ENCODE measurements at places on chromosomes 2 and 18. TPM values are rescaled to one million over a fixed set of nuclear protein-coding genes. Genes with fewer than 3 reads are reported as not detected.

UGT1A3 gene
- polyA plus RNA-seq, result not detected

SPP2 gene
- polyA plus RNA-seq, result not detected

ANKRD53 gene
- 1.5 TPM for polyA plus RNA-seq

ZNF513 gene
- 15.4 TPM for polyA plus RNA-seq

CXCR1 gene
- polyA plus RNA-seq, result not detected

- DNase-seq, result peak; percentile 16
Measured at GRCh38 chr18:54358495-54359040, 862 bp downstream of the C18orf54 start.

- DNase-seq, result no peak
Measured at GRCh38 chr18:8812631-8813030, 107.3 kb downstream of the MTCL1 start.

GRCh38 chr18:23859466-23860336 is 154.9 kb upstream of the TTC39C start:
- no peak for DNase-seq

DNA sequence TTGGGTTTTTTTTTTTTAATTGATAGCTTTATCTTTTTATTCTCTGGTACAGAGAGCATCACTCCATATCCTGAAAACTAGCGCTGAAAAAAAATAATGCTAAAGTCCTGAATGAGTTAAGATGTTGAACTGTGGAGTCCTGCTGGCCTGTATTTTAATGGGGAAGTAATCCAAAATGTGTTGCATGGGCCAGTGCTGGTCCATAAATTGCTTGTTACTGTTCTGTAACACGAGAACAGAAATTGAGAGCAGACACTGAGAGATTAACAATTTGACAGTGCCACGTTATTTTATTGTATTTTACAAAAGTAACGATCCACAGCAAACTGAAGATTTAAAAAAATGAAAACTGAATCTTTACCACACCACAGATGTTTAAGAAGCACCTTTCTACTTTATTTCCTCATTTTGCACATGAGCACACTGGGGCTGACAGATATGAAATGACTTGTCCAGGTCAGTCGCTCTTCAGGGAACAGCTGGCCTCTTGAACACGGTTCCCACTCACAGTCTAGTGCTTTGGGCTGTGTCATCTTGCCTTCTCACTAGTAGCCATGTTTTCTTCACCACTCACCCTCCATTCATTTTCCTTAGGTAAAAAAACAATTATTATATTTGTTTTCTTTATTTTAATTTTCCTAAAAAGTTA is 35.3 kb downstream of the ZCCHC2 start:
- no peak for DNase-seq

DNA sequence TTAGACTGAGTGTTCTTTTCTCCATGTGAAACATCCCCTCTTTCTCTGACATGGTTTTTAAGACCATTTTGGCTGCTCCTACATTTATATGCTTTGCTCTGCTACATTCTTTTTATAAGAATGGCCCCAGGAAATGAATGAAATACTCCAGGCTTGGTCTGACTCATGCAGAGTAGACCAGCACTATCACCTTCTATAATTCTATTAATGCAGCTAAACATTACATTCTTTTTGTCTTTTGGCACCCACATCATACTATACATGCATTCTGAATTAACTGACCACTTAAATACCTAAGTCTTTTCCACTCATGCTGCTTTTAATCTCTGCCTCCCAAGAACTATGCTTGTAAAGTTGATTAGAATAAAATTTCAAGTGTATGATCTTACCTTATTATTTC is 94.1 kb downstream of the AAK1 start:
- no peak for DNase-seq

DNA sequence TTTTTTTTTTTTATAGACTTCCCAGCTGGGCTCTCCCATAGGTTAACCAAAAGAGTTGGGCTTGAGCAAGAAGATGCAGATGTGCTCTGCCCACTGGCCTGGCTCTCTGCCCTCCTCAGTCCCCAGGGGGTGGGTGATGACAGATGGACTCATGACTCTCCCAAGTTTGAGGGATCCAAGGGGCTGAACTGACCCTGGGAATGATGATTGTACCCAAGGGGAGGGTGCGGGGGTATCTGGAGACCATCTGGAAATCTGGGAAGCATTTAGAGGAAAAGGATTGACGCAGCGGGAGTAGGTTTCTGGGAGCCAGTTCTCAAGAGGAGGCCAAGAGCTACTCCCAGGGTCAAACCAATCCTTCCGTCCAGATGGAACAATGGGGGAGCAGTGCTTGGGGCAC is 330.8 kb downstream of the CYP26B1 start:
- DNase-seq, result no peak

DNA sequence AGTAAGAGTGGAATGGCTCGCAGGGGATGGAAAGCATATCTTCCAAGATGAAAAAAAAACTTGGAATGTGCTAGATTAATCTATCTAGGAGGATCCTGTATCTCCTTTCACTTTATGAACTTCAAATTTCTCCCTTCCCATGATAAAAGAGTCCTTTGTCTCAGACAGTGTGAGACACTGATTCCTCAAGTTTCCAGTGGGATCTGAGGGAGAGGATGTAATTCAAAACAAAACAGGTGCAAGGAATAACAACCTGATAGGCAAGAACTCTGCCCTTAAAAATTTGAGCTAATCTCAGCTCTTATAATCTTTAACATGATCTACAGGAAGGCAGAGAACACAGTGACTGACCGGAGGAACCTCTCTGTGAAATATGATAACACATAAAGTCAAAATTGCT is 162.0 kb upstream of the ZFP36L2 start:
- DNase-seq, result no peak

GRCh38 chr2:64594226-64594989 is 59.3 kb downstream of the SERTAD2 start:
- DNase-seq, result no peak

DNA sequence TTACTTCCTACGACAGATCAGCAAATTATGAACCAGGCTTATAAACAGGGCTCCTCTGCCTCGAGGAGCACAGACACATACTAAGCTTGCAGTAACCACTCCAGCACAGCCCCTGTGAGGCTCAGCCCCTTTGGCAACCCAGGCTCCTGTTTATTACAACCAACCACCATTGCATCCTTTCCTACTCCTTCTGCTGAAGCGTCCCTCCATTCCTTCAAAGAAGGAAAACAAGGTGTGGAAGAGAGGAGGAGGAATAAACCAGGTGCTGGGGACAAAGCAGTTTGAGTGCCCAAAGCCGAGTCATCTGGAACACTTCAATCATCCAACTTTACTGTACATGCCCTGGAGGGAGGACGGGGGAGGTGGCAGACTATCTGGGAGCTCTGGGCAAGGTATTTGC is 87.2 kb upstream of the MGAT4A start:
- no peak for DNase-seq

DNA sequence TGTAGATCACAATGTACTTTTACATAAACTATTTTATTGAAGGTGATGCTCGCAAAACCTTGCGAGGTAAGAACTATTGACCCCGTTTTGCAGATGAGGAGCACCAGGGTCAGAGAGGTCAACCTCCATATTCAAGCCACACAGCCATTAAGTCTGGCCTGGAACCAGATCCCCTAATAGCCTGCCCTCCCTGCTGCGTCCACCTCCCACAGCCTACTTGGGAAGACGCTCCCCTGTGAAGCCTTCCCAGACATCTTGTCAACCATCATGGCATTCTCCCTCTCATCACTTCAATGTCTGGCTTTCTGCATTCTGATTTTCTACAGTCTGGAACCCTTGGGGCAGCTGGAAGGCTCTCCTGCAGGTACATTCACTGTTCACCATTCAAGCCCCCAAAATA is 101.0 kb downstream of the TTC32 start:
- DNase-seq, result no peak

DNA sequence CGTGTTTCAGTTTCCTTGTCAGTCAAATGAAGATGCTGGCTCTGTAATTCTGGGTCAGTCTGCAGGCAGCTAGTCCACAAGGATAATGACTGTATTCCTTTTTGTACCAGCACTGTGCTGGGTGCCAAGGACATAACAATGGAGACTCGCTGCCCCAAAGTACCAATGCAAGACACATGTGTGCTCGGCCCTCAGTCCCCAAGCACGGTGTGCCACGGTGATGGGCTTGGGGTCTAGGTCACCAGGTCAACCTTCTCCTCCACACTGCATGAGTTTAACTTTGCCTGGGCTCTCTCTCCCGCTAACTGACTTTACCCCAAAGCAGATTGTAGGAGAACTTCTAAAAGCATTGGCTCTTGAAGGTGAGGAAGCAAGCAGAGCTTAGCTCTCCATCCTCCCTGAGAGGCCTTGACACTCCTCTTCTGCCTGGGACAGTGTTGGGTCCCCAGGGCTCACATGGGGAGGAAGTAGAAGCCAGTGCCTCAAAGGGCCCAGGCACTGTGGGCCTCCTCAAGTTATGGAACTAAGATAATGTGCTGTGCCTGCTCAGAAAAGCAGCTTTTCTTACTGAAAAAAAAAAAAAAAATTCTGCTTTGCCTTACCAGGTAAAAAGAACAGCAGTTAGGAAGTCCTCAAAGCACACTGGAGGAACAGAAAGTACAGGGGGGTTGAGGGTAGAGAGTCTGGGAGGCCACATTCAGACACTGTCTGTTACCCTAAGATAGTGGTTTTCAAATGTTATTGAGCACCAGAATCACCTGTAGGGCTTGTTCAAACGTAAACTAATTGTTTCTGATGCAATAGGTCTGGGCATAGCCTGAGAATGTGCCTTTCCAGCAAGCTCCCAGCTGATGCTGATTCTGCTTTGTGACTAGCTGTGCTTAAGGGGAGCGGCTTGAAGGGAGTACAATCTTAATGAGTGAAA is 276.4 kb upstream of the CXCR4 start:
- DNase-seq, result no peak
